ENCODE measurements at places on chromosomes 1 and 21. TPM values are rescaled to one million over a fixed set of nuclear protein-coding genes. Genes with fewer than 3 reads are reported as not detected.

Gene EXO5
- total RNA-seq = 8.3 TPM

Gene CLIC6
- total RNA-seq = under 0.01 TPM

Gene PDE9A
- total RNA-seq = not detected

Gene OPRD1
- under 0.01 TPM for total RNA-seq

Gene DNALI1
- total RNA-seq = 11.3 TPM

Gene TSSK3
- 1.3 TPM for total RNA-seq

Gene BGLAP
- not detected for total RNA-seq

Gene ACTRT2
- not detected for total RNA-seq

Gene SPRR2A
- not detected for total RNA-seq

Gene AMY1A
- total RNA-seq = not detected

Gene OR2T11
- total RNA-seq = not detected

Gene DMBX1
- total RNA-seq = not detected

Gene CFAP107
- total RNA-seq = not detected

Gene S1PR1
- total RNA-seq = 18.3 TPM

Gene ZNF684
- total RNA-seq = 1.8 TPM

Gene OR2T34
- not detected for total RNA-seq

Gene MATN1
- total RNA-seq = not detected

Gene MMEL1
- total RNA-seq = not detected

Gene RAP1A
- total RNA-seq = 12.2 TPM

Gene OR2T27
- not detected for total RNA-seq

Gene ZMPSTE24
- 28.5 TPM for total RNA-seq

Measured in mesangial cell (primary cell).